ENCODE measurements at places on chromosomes 2 and 18.
A peak's percentile ranks its signal among the peaks of the same experiment; 100 is the strongest.

GRCh38 chr2:179422037-179422643, 157.5 kb upstream of the SESTD1 start:
- DNase-seq, result no peak

DNA sequence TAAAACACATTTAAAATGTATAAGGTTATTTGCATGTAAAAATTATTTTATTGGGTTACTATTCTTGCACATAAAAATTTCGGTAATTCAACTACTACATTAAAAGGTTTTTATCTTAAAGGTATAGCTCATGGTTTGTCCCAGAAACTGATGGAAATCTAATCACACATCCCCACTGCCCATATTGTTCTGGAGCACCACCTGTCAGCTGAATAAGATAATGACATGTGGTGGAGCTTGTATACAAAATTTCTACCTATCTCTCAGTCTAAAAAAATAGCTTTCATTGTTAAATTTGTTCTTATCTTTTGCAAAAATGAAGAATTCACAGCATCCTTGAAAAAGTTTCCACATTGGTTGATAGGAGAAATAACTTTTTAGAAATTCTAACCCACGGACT, 18.3 kb downstream of the ERBB4 start:
- no peak for DNase-seq

- no peak for DNase-seq
These were observed 34.1 kb downstream of the TANC1 start for GRCh38 chr2:159002462-159003111.

- DNase-seq, result no peak
These were observed 39.2 kb downstream of the IL1R2 start for GRCh38 chr2:102030855-102031527.

DNA sequence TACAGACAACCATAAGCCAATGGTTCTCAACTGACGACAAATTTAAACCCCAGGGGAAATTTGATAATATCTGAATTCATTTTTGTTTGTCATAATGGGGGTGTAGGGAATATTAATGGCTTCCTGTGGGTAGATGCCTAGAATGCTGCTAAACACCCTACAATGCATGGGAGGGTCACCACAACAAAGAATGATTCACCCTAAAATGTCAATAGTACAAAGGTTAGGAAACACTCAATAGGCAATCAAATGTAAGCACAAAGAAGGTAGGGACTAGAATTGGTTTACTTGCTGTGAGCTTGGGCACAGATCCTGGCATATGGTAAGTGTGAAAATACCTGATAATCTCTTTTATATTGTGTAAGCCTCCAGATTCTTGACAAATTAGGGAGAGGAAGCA, 20.1 kb upstream of the FANCL start:
- DNase-seq, result no peak

DNA sequence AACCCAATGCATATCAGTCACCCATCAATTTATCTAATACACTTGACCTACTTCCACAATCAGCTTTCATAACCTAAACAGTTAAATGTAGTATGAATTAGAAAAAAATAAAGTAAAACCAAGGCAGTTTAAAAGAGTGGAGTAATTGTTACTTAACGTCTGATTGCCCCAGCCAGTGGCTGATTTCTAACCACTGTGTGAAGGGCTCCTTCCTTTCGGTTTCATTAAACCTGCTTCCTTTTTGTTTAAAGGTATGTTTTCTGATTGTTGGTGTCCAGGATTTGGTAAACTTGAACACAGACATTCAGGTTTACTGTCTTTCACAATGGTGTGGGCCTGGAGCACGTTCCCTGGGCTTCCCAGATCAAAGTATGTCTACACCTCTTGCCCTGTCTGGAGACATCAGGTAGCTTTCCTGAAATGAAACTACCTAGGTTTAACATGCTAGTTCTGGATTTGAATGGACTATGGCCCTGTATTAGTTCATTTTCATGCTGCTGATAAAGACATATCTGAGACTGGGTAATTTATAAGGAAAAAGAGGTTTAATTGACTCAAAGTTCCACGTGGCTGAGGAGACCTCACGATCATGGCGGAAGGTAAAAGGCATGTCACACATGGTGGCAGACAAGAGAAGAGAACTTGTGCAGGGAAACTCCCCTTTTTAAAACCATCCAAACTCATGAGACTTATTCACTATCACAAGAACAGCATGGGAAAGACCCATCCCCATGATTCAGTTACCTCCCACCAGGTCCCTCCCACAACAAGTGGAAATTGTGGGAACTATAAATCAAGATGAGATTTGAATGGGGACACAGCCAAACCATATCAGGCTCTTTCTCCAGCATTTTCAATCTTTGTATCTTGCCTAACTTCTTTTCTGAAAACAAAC, 605.2 kb upstream of the ID2 start:
- no peak for DNase-seq

DNA sequence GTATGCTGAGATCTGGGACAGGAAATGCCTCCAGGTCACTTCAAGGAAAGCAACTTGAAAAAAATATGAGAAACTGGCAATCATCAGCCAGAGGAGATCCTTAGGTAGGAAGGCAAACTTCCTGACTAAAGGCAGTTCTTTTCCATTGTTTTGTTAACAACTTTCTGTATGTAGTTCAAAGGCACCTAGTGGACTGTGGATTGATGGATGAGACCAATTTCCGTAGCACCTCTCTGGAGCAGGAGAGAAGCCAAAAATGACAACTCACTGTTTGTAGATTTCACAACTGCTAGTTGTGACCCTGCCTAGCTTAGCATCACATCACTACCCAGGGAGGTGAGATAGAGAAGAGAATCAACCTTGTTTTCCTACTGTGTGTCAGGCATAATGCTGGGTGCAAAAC, 21.8 kb upstream of the NOSTRIN start:
- DNase-seq, result no peak

DNA sequence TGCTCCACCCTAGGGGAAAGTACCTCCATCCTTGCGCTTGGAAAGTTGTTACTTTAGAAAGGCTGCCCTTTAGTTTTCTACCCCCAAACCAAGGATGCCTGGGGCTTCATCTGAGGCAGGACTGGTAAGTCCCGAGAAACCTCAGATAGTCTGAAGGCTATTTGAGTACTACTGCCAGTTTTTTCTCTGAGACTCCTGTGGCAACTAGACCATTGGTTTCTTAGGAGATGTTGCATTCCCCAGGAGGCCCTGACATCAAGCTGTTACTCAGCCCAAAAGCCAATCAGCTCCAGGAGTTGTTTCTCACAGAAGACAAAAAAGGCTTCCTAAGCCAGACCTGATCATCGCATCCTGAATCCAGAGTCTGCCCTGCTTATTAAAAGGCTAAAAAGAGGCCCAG, 67.2 kb downstream of the COLEC12 start:
- DNase-seq, result no peak

GRCh38 chr2:10162586-10163497, 40.3 kb downstream of the RRM2 start:
- no peak for DNase-seq

DNA sequence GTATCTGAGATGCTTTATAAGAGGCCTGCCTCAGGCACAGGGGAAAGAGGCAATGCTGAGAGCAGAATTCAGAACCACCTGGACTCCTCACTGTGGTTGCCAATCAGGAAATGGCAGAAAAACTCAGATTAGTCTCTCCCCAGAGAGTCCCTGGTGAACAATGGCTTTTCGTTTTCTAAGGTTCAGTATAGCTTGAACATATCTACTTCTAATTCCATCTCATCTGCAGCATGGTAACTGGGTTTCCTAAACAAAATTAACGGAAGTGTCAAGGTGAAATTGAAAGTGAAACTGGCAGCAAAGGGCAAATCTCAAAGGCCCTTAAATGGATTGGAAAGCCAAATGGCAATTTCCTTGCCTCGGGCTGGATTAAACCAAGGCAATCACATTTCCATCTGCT, 480.2 kb upstream of the ACVR2A start:
- DNase-seq, result no peak

- no peak for DNase-seq
These were observed 111.2 kb downstream of the KLF7 start for GRCh38 chr2:207054521-207054920.

GRCh38 chr2:156181208-156181607, 151.3 kb downstream of the NR4A2 start:
- no peak for DNase-seq

DNA sequence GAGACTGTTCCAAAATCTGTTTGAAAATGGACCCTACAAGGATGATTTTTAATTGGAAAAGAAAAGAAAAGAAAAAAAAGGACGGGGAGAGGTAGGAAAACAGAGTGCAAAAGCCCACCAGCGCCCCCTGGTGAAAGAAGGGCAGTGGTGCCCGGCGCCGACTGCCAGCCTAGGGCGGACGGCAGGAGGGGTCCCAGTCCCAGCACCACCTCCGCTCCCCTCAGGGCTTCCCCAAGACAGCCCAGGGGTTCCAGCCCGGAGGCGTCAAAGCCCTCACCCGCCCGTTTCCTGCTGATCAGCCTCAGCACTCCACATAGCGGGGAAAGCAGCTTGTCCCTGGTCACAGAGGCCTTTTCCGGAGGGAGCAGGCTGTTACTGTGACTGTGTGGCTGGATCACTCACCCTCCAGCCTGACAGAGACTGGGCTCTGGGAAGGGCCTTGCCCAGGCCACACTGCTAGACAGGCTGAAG, 213.9 kb downstream of the TFCP2L1 start:
- DNase-seq, result peak; percentile 33

GRCh38 chr2:44638649-44639048, 276.9 kb downstream of the CAMKMT start:
- DNase-seq, result no peak

GRCh38 chr2:32719933-32720716, 92.3 kb downstream of the TTC27 start:
- DNase-seq, result no peak

DNA sequence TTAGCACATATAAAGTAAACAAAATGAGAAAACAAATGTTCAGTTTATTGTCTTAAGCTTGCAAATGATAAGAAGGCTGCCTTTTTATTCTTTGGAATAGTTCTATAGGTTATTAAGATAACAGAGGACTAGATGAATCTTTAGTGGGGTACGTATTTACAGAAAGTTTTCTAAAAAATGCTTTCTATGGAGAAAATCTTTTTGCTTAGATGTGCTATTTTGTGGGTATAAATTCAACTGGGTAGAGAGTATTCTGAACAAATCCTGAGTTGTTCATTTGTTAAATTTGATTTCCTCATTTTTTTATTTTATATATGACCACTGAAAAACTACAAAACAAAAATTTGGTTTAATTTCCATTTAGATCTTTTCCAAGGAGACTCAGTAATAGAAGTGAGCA, 566.9 kb downstream of the PLCL1 start:
- DNase-seq, result no peak

- DNase-seq, result no peak
These were observed 136.1 kb downstream of the MCFD2 start for GRCh38 chr2:46779447-46779941.

GRCh38 chr2:190791347-190791975, 89.2 kb upstream of the GLS start:
- no peak for DNase-seq

DNA sequence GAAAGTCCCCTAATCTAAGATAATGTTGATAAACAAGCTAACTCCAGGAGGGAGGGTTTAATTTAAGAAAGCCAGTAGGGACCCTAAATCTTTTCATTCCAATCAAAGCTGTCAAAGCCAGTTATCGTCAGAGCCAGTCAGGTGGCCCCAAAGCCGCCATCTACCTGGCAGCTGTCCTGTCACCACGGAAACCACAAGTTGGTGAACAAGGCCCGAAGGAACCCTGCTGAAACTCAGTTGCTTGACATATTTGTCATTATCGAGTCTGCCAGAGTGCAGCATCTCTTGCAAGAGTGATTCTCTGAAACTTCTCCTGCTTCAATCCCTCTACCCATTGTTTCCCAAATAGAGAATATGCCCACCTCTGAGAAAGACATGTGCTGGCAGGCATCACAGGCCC, 30.8 kb upstream of the POLE4 start:
- no peak for DNase-seq

- no peak for DNase-seq
These were observed 113.6 kb downstream of the DIS3L2 start for GRCh38 chr2:232075080-232075479.

DNA sequence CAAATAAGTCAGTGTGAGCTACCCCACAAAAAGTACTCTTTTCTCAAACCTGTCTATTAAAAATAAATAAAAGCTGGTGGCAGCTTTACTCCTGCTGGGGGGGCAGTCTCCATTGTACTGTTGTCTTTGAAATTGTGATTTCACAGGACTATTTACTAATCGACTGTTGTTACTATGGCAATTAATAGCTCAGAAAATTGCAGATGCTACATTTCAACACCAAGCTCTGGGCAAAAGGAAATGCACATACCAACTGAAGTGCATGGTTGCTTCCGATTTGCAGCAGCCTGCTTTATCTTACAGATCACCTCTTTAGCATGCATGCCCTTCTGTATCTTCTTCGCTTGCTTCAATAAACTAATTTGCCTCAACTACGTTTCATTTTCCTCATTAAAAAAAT, 117.6 kb upstream of the DAPL1 start:
- no peak for DNase-seq

- no peak for DNase-seq
These were observed 701.9 kb upstream of the RAB6C start for GRCh38 chr2:129277585-129277981.

GRCh38 chr2:56018267-56018666, 94.7 kb upstream of the EFEMP1 start:
- DNase-seq, result no peak

DNA sequence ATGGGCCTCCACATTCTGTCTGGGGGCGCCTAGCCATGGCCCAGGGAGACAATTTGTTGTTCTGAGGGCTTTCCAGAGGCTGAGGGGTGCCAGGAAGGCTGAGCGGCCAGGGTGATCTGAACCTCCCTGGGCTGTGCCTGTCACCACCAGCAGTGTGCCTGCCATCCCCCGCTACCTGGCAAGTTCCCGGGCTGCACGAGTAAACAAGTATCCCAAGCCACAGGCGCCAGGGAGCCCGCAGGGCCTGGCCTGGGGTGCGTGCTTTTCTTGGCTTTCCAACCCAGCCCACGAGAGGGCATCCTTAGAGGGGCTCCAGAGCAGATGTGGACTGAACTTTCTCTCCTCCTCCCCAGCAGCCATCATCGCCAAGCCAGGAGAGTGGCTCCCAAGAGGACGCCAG, 35.1 kb upstream of the B3GNT7 start:
- no peak for DNase-seq

GRCh38 chr18:5964596-5964995, 69.3 kb upstream of the TMEM200C start:
- DNase-seq, result no peak

GRCh38 chr2:105843476-105844374, 99.0 kb downstream of the NCK2 start:
- DNase-seq, result no peak

GRCh38 chr2:197073701-197074433, 147.4 kb upstream of the PGAP1 start:
- DNase-seq, result no peak

DNA sequence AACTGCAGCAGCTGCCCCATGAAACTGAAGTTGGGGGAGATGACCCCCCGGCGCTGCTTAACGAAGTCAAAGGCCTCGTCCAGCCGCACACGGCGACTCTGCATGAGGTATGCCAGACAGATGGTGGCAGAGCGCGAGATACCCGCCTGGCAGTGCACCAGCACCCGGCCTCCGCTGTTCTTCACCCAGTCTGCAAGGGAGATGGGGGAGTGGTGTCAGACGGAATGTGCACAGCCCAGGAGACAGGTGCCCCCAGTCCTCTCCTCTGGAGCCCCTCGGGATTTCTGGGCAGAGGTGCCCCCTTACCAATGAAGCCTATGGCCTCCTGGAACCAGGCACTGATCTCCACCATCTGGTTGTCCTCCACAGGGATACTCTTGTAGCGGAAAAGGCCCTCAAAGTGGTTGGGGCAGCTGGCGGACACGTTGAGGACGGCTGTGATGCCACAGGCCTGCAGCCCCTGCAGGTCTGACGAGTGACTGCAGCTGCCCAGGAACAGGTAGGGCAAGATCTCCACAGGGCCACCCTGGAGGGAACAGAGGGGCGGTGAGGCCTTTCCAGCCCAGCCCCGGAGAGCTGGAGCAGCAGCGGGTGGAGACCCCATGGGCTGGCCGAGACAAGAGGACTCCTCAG, 1.3 kb downstream of the DUSP2 start:
- no peak for DNase-seq
